ENCODE measurements at places on chromosomes 1 and 21.

DNA sequence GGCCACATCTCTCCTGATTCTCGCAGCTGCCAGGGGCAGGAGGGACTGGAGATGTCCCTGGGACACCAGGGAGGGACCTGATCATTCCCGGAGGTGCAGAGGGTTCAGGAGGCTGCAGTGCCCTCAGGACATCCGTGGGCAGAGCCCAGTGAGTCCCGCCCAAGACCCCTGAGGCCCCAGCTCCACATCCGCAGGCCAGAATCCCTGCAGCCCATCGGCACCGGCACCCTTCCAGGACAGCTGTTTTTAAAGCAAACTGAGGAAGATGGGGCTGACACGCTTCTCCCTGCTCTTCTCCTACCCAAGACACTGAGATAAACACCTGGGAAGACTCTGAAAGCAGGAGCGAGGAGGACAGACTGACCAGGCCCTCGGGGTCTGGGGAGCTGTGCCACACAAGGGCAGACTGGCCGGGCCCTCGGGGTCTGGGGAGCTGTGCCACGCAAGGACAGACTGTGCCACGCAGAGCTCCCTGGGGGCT lies 25.5 kb downstream of the SLC19A1 start:
- no peak for DNase-seq

DNA sequence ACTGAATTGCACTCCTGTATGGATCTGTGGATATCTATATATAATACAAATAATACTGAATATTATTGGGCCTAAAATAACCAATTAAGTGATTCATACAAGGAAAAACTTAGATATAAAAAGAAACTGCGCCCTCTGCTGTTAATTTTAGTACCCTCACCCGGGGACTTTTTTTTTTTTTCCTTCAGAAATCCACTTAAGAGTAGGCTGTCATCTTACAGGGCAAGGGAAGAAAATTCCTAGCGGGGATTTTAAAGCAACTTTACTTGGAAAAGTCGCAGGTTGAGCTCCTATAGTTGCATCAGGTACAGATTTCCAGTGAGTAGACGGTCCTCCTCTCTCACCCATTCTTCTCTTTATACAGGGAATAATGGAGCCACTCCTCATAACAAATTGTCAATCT lies 1.3 kb downstream of the NTNG1 start:
- peak; percentile 35 for DNase-seq

DNA sequence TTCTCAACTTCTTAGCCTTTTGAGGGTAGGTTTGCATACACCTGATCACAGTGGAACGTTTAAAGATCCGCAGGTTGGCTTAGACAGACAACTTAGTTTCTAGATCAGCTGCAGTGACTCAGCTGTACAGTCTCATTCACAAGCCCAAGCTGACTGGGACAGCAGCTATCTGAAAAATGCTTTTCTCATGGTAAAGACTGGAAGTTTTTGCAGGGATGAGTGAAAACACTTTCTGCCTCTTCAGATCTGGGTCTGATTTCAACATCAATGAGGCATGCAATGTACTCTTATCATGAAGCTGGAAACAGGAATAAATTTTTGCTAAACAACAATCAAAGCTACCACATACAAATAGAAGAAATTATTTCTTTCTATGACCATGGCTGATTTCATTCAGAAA lies 61.1 kb upstream of the PTBP2 start:
- no peak for DNase-seq

DNA sequence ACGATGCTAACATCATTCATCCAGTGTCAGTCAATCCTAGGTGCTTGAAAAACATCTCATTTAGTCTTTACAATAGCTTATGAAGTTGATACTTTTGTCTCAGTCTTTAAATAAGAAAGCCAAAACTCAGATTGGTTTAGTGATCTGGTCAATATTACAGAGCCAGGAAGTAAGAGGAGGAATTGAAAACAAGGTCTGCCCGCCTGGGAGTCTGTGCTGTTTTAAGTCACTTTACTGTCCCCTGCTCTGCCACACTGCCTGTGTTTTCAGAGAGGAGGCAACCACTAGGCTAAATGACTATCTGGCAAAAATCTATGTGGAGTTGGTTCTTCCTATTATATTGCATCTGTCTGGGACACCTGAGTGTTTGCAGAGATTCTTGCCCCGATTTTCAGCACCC lies 62.3 kb downstream of the ST6GALNAC3 start:
- no peak for DNase-seq

GRCh38 chr21:36796070-36796469 lies 97.2 kb downstream of the SIM2 start:
- DNase-seq = no peak

DNA sequence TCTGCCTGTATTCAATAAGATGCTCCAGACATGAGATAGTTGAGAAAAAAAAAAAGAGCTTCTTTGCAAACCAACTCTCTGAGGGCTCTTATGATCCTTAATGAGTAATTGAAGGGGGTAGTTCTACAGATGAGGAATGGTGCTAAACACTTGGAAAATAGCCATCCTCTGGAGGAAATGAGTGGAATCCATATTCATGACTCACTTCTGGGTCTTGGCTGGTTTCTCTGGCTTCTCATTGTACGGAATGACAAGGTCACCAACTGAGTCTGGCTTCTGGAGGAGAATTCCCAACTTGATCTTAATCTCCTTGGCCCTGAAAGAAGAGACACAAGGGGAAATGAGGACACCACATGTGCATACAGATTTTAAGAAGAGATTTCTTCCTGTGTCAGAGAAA lies 34.7 kb downstream of the RGS5 start:
- DNase-seq = no peak

GRCh38 chr1:53732912-53733317 lies 6.0 kb downstream of the GLIS1 start:
- no peak for DNase-seq

DNA sequence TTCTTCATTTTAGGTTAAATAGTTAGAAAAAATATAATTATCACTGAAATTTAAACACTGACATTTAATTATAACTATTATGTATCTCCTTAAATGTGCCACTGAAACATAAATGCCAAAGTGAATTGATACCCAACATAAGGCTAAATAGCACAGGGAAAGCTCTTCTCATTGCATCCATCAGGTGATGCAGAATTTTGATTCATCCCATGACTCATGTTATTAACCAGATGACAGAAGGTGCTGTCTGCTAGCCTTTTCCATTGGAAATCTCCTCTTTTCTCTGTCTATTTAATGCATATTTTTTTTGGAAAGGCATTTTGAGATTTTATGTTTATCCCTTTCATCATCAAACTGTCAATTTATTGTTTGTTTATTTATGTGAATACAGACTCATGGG lies 136.8 kb downstream of the KCNK2 start:
- no peak for DNase-seq

DNA sequence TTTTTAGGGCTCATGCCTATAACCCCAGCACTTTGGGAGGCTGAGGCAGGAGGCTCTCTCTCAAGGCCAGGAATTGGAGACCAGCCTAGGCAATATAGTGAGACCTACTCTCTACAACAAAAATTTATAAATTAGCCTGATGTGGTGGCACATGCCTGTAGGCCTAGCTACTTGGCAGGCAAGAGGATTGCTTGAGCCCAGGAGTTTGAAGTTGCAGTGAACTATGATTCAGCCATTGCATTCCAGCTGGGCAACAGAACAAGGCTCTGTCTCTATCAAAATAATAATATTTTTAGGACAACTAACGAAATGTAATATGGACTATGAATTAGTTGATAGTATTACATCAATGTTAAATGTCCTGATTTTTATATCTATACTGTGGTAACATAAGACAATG lies 68.8 kb upstream of the ARID1A start:
- no peak for DNase-seq

GRCh38 chr1:183678819-183679218 lies 25.7 kb upstream of the APOBEC4 start:
- no peak for DNase-seq

- no peak for DNase-seq
These were observed 229.6 kb upstream of the JUN start for GRCh38 chr1:59013276-59013927.

GRCh38 chr1:150152182-150152536 lies 2.4 kb downstream of the PLEKHO1 start:
- no peak for DNase-seq

DNA sequence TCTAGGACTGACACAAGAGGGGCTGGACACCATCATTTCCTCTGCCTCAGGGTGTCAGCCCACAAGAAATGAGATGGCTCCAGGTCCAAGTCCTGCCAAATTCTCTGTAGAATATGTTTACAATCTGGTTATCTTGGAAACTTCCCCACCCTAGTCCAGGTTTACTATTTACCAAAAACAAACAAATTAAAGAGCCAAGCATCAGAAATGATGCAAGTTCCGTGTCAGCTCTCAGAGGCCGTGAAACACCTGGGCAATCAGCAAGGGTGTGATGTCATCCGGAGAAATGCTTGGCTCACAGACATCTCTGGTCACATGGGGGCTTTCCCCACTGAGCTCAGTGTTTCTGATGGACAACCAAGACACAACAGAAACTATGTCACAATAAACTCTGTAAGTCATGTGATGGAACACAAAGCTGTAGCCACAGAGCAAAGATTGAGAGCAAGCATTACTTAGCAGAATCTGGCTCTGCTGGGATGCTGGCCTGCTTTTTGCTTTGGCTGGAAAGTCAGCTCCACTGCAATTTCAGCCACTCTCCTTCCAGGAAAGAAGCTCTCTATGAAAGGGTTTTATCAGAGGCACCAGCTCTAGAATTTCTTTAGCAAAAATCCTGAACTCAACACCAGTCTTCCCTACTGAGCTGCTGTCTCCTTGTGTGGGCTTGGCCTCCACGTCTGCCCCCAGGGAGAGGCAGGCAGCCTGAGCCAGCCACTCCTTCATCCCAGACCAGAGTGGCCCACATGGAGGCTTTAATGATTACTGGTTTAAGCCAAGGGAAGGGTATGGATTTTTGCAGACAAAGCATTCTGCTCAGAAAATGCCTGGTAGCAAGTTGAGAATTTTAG lies 55.9 kb downstream of the NENF start:
- peak; percentile 53 for DNase-seq

DNA sequence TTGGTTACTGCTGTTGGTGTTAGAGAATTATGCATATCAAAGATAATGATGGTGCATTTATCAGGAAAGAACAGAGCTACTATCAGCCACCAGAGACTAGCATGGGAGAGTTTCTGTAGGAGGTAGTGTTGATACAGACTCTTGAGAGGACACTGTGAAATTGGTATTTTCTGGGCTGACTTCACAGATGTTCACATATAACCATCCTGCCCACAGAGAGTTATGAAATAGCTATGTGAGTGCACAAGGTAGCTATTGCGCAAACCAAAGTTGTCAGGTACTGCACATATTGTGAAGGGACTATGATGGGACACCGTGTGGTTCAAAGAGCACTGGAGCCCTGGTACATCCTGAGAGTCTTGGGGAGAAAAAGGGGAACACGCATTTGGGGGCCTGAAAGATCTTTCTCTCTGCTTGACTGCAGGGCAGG lies 1.4 kb upstream of the TLCD4 start:
- no peak for DNase-seq
